Thoracic aorta (tissue), 2 donors: ENCODE measurements at places on chromosomes 1 and 21. TPM values are rescaled to one million over a fixed set of nuclear protein-coding genes. Genes with fewer than 3 reads are reported as not detected.

Gene PDE4B
- 42.4 TPM for total RNA-seq

Gene FNDC10
- 0.54 TPM for total RNA-seq

Gene GJB3
- 0.54 TPM for total RNA-seq

Gene FAF1
- 25.5 TPM for total RNA-seq

Gene ARV1
- total RNA-seq, result 12.3 TPM

Gene CHODL
- 5.3 TPM for total RNA-seq

Gene TSPAN1
- 7.0 TPM for total RNA-seq

GRCh38 chr1:100304921-100305320, 38.9 kb downstream of the RTCA start:
- no peak for DNase-seq

DNA sequence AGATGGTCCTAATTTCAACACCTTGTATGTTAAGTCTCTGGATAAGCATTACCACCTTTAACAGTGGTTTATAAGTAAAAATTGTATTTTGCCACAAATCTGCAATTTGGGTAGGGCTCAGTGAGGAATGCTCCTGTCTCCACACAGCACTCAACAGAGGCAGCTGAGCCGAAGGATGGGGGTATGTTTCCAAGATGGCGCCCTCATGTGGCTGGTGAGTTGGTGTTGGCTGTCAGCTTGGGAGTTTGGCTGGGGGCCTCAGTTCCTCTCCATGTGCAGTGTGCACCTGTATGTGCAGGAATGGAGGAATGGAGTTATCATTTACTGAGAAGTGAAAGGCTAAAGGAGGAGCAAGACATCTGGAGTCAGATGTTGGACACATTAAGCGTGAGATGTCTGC, 136.8 kb downstream of the GABPA start:
- DNase-seq, result no peak

DNA sequence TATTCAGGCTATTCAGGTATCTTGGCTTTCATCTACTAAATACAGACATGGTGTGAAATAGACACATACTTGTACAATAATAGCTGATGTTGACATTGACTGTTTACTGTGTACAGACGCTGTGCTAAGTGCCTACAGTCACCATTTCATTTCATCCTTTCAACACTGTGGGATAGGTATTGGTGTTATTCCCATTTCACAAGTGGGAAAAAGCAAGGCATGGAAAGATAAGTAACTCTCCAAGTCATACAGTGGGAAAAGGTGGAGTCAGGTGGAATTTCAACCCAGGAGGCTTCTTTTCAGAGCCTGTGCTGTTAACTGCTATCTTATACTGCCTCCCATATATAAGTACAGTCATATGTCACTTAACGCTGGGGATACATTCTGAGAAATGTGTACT, 49.6 kb upstream of the ATP1A1 start:
- no peak for DNase-seq

GRCh38 chr1:36350659-36351226, 27.3 kb upstream of the EVA1B start:
- DNase-seq, result peak; percentile 60

GRCh38 chr1:201444792-201445191, 23.3 kb upstream of the TNNI1 start:
- no peak for DNase-seq

DNA sequence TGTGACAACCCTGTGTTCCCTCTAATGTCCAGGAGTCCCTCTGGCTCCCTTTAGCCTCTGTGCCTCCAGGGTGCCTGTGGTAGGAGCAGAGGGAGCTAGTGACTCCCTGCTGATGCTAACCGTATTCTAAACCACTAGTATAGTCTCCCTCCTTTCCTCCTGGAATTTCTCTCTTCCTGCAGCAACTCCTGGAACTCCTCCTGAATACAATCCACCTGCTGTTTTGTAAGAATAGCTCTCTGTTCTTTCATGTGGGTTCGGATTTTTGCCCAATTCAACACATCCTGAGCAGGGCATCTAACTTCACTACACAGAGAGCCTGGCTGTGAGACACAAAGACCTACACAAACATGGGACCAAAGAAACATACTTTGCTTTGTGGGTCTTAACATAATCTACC, 107.9 kb downstream of the RUNX1 start:
- no peak for DNase-seq

DNA sequence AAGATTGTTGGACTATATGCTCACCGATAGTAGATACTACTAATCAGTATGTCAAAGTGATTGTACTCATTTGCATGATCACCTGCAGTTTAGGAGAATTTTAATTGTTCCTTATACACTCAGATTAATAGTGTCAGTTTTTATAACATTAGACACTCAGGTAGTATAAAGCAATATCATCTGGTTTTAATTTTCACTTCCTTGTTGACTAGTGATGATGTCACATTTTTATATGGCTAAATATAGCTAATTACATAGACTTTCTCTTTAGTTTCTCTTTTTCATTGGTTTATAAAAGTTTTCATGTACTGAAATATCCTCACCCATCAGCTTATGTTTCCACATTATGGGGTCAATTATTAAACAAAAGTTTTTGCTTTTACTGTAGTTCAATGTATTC, 1332.4 kb upstream of the ADGRL2 start:
- no peak for DNase-seq

DNA sequence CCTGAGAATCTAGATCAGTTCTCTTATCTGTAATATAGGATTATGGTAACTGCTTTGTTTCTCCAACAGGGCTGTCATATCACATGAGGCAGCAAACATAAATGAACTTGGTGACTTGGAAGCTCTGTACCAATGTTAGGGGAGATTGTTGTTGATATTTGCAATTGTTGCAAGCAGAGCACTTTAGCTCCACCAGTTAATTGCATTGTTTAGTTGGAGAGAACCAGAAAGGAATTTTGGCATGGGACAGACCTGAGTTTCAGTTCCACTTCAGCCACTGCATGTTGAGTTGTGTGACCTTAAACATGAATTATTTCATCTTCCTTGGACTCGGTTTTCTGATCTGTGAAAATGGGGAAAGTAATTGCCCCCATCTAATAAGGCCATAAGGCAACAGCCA, 142.3 kb upstream of the JUN start:
- no peak for DNase-seq

GRCh38 chr21:36082237-36082664, 12.4 kb downstream of the CBR1 start:
- DNase-seq, result no peak

- DNase-seq, result no peak
These were observed 28.9 kb upstream of the NLRP3 start for GRCh38 chr1:247387096-247387495.

DNA sequence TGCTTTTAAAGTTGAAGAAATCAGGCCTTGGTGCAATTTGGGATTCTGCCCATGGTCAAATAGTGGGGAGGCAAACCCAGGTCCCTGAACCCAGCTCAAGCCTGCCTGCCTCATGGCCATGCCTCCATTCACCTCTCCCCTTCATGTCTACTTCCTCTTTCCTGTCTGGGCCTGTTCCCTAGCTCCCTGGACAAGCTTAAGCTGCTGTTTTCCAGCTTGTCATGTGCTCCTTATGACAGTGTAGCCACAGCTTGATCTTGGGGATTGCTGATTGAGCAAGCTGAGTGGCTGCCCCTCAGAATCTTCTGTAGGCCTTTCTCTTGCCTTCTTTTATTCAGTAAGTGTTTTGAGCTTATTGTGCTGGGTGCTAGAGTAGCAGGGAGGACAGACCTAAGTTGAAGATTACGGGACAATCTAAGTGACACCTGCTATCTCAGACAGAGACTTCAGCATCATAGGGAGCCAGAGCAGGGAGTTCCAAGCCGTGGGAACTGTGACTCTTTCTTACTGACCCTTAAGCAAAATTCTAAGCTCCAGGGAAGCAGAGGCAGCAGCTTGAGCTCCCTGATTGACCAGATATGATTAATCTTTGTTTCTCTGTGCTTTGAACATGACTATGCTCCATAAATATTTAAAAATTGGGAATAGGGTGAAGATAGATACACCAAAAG, 520 bp upstream of the MR1 start:
- DNase-seq, result no peak

DNA sequence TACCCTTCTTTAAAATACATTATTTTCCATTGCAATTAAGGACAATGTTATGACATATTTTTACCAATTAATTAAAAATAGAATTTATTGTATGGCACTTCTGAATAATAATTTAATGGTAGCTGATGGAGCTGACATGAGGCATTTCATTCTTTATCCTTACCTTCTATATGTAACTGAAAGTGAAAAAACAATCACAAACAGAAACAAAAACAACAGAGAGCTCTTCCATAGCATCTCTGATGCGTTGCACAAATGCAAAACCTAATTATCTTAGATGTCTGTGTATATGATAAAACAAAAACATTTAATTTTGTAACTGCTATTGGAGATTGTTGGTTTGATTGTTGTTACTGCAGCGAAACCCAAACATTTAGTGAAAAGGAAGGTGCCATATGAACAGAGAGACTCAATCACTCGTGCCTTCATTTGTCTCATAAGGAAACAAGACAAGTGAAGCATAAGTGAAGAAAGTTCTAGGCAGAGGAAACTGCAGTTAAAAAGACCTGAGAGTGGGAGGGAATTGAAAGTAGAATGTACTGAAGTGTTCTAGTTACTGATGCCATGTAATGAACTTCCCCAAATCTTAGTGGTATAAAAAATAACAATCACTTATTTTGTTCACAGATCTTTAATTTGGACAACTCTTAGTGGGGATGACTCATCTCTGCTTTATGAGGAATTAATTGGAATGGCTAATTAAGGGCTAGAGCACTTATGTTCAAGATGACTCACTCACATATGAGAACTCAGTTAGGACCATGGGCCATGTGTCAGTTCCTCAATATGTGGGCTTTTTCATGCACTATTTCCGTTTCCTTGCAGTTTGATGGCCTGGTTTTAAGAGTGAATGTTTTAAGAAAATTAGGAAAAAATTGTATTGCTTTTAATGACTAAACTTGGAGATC, 245.0 kb upstream of the OLFM3 start:
- no peak for DNase-seq

DNA sequence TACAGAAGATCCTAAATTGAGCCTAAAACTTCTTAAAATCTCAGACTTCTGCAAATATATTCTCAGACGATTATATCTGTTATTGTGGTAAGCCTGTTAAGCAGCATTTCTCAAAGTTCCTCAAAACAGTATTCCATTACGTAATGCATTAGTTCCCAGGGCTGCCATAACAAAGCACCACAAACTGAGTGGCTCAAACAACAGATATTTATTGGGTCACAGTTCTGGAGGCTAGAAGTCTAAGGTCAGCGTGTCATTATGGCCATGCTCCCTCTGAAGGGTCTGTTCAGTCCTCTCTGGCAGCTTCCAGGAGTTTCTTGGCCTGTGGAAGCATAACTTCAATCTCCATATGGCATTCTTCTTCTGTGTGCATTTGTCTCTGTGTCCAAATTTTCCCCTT, 103.5 kb upstream of the ST6GALNAC5 start:
- DNase-seq, result no peak

GRCh38 chr1:174692313-174692712, 244.5 kb downstream of the GPR52 start:
- no peak for DNase-seq
